ENCODE measurements at places on chromosomes 6 and 20.
A peak's percentile ranks its signal among the peaks of the same experiment; 100 is the strongest.

DNA sequence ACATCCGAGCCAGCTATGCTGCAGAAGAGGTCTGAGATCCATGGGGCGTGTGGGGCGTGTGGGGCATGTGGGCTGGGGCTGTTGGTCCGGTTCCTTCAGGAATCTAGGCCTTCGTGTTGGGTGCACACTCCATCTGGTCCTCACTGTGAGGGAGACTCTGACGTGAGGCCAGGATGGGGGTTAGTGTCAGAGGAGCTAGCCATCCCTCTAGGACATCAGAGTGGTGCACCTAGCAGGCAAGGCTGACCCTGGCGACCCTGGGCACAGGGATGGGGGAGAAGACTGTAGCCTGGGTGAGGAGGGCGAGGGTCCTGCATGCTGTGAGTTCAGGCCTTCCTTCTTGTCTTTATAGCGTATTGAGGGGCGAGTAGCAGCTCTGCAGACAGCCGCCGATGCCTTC, 8.7 kb upstream of the PTPRA start:
- DNase-seq = no peak

GRCh38 chr6:161503570-161503969, 229.7 kb upstream of the AGPAT4 start:
- no peak for DNase-seq

- DNase-seq = no peak
Measured at GRCh38 chr6:33072508-33073100, 845 bp downstream of the HLA-DPA1 start.

DNA sequence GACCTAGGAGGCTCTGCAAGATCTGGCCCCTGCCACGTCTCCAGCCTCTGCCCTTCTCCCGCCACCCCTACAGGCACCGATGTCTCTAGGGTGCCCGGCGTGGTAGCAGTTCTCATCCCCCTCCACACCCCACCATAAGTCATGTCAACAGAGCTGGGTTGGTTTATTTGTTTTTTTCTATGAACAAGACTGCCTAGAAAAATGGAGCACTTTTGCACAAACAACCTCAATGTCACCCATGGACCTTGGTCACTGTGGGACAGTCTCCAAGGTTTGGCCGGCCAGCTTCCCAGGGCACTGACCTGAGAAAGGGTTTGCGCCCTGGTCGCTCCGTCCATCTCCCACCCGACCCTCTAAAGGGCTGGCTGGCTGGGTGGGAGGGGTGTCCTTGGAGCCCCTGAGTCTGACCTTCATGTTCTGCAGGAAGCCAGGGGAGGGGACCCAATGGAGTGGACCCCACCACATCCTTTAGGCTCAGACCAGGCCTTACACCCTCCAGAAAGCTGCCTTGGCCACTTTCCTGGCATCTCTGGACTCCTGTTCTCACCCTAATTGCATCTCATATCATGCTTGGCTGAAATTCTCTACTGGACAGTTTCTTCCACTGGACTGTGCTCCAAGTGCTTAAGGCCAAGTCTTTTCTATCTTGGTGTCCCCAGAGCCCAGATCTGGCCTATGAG, 104.8 kb upstream of the PTPN1 start:
- DNase-seq = no peak

DNA sequence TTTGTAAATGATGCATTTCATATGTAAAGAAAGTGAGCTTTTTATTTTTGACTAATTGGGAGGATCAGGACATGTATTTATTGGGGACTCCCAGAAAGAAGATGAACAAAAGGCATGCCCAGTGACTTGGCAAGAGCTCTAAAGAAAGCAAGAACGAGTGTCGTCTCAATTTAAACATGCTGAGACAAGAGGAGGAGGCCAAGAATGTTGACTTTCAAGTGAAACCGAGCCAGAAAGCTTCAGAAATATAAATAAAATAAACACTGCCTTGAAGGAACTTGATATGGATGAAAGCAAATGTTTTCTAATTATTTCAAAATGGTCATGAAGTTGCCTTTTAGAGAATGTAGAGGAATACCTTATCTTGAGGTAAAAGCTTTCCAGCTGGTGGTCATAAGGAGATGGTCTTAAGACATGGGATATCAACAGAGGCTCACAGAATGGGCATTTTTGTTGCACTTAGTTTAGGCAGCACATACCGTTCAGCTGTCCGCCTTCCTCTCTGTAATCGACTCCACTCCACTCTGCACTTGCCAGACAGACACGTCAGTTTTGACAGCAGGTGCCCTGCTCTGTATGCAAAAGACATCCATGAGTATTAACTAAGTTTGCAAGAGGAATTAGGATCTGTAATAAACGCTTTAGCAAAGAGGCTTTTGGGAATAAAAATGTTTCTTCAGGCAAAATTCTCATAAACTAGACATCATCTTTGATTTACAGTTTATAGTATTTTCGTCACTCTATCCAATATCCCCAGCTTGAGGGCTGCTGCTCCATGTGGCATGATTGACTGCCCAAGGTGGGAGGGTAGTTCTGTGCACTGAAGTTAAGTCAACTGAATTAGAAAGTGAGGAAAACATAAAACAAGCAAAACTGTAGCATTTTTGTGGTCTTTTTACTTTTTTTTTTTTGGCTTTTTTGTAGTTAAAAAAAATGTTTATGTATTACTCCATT, 613.1 kb downstream of the PKHD1 start:
- no peak for DNase-seq

GRCh38 chr6:167108278-167108677, 14.6 kb upstream of the CCR6 start:
- DNase-seq = no peak

GRCh38 chr20:37265152-37265551, 3.5 kb upstream of the GHRH start:
- DNase-seq = no peak

DNA sequence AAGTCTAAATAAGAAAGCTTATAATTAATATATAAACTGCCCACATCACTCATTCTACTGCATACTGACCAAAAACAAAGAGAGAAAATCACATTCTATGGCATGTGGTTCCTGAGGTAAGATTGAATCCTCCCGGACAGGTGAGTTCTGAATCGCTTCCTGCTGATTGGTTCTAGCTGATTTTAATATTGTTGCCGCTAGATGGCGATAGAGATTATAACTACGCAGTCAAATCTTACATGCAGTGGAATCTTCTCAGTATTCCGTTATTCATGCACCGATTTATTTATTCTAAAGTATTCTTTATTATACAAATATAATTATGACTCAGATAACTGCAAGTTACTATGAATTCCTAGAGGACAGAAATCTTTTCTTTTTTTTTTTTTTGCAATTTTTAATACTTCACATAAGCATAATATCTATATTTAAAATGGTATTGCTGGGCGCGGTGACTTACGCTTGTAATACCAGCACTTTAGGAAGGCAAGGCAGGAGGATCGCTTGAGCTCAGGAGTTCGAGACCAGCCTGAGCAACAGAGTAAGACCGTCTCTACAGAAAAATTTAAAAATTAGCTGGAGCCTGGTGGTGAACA, 24.2 kb upstream of the TMX4 start:
- DNase-seq = peak; percentile 43

- DNase-seq = no peak
Measured at GRCh38 chr6:33075568-33076405, at the start of gene HLA-DPB1. TSS of gene HLA-DPB1 (plus strand) at chr6:33075990. CDS start at chr6:33076042, 52 bp downstream.

- DNase-seq = no peak
Measured at GRCh38 chr6:90488816-90489215, 98.1 kb downstream of the MAP3K7 start.

DNA sequence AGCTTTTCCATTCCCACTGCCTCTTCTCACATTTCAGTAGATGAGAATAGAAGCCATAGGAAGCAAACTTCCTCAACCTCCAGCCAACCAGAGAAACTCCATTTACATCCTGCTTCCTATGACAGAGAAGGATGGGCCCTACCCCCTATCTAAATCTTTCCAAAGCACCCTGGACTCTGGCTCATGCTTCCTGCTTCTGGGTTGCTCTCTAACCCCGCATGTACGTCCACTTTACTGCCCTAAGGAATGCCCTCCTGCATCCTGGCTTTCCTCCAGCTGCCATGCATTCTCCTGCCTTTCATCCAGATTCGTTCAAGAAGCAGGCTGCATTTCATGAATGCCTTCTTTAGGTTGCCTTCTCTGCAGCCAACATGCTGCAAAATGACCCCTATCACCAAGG, 91.9 kb downstream of the FAM217A start:
- DNase-seq = no peak

DNA sequence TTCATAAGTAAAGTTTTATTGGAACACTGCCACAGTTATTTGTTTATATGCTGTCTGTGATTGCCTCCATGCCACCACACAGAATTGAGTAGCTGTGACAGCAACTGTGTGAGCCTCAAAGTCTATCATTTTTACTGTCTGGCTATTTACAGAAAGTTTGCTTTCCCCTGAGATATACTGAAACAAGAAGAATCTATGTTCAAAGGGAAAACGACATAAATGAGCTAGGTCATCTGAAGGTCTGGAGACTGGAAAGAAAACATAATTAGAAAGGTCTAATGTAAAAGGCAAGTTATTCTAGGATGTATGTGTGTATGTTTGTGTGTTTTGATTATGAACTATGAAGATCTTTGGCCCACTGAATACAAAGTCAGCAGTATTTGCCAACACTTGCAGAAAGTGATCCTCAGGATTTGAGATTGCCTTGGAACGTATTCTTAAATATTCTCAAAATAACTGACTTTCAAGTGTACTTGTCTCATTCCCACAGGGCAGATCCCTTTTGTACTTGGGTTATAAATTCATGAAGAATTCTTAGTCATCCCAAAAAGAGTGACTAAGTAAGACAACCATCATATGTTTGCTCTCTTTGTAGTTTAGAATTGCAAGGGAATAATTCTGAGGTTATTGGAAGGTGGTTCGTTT, 677.7 kb downstream of the DOK5 start:
- DNase-seq = no peak

DNA sequence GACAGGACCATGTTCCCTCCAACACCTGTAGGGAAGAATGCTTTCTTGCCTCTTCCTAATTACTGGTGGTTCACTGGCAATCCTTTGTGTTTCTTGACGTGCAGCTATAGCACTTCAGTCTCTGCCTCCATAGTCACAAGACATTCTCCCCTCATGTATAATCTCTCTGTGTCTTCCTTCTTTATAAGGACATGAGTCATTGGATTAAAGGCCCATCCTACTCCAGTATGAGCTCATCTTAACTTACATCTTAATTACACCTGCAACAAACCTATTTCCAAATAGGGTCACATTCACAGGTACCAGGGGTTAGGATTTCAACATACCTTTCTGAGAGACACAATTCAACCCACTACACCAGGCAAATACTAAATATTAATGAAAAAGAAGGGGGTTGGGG, 213.6 kb downstream of the RNGTT start:
- no peak for DNase-seq

- DNase-seq = no peak
Measured at GRCh38 chr20:23305098-23305497, 45.5 kb upstream of the NXT1 start.

DNA sequence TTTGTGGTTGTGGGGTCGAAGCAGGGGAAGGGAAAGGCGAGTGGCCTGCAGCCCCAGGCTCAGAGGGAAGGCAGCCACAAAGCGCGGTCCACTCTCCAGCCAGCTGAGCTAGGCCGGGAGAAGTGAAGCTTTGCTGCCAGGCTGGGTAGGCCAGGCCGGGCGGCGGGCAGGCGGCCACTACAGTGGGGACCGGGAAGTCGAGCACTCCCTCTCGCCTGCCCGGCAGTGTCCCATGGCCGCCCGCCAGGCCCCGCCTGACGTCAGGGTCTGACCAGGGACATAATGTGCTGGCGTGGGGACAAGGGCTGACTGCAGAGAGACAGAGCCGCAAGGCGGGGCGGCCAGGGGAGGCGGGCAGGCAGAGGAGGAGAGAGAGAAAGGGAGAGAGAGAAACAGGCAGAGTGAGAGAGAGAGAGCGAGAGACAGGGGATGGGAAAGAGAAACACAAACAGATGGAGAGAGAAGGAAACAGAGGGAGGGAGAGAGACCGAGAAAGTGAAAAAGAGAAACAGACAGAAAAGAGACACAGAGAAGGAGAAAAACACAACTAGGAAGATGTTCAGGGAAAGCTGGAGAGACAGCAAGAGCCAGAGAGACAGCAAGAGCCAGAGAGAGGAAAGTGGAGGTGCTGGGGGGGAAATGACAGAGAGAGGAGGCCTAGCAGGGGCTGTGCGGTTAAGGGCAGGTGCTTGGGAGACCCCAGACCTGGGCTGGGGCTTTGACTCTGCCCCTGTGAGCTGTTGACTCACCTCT, 94.5 kb upstream of the PTPN1 start:
- DNase-seq = no peak

GRCh38 chr6:166572370-166573261, 13.9 kb downstream of the RAMACL start:
- DNase-seq = no peak

DNA sequence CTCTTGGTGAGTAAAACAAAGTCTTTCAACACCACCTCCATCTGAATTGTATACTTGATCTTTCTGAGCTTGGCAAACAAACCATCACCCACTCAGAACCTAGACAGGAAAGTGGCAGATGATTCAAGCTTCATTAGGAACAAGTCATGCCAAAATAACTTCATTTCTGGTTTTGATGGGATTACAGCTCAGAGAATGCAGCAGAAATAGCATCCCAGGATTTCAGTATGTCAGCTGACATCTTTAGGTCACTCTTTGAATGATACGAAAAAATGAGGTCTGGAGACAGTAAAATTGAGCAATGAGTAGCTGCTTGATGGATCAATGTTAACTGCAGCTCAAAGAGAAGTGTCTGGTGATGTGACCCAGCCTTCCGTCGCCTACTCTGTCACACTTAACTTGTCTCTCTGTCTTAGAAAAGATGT, 92.4 kb downstream of the GJA10 start:
- no peak for DNase-seq

DNA sequence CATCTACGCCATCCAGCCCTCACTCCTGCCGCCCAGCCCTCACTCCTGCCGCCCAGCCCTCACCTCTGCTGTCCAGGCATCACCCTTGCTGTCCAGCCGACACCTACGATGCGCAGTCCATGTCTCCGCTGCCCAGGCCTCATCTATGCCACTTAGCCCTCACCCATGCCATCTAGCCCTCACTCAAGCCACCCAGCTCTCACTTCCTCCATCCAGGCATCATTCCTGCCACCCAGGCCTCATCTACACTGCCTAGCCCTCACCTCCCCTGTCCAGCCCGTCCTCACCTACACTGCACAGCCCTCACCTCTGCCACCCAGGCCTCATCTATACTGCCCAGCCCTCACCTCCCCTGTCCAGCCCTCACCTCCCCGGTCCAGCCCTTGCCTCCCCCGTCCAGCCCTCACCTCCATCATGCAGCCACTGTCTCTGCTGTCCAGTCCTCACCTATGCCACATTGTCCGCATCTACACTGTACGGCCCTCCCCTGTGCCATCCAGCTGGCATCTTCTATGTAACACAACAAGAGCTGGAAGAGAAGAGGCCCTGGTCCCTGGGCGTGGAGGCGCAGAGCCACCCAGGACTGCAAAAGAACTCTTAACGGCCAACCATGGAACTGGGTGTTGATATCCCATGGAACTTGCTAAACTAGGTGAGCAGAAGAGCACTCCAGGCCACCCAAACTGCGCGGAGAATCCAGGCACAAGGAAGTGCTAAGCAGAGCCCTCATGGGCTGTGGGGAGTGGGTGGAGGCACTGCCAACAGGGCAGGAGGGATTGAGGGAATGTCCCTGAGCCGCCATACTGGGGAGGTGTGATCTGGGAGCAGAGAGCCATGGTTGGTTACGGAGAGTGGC, 31.0 kb downstream of the RNASET2 start:
- DNase-seq = no peak

GRCh38 chr6:1399085-1399780, 9.9 kb downstream of the FOXF2 start:
- DNase-seq = no peak

GRCh38 chr6:24228681-24229255, 102.8 kb downstream of the NRSN1 start:
- no peak for DNase-seq

Data from endothelial cell (in vitro differentiated cells).